Astrocyte of the spinal cord (primary cell): ENCODE measurements at places on chromosomes 1 and 21.

- DNase-seq = no peak
Observed at GRCh38 chr1:34272152-34272551, 95.4 kb downstream of the C1orf94 start.

DNA sequence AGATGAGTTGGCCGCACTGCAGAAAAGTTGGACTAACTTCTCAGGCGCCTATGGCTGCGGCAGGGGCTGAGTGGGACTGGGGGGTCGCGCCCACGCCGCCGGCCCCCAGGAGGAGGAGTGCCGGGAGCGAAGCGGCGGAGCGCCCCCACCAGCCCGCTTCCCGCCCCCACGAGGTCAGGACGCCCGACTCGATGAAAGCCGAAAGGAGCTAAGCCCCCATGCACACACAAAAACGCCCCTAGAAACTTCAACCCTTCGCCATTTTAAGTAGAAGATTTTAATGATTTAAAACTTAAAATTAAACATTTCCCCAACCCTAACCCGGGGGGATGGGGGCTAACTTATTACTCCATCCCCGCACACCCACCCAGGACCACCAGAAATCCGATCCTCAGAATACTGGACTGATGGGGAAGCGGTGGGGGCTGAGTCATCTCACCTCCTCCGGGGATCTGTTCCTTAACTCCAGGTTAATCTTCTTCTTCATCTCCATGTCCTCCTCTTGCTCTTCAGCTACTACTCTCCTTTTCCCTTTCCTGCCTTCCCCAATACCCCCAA lies 539 bp downstream of the ANP32E start:
- peak; percentile 12 for DNase-seq

DNA sequence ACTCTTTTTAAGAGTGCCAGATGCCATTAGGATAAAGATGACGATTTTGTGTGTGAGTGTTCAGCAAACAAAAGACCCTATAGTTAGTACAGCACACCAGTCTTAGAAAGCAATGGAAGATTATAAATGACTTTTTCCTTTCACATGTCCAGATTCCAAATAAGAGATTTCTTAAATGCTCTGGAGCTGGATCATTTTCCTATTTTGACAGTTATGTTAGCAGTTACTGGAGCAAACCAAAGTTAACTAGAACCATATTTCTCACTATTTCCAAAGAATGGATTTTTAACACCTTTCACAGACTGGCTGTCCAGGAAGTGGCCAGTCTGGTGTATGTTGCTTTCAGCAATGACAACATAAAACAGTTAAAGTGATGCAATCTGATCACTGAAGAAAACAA lies 905.8 kb upstream of the ADGRL2 start:
- no peak for DNase-seq

DNA sequence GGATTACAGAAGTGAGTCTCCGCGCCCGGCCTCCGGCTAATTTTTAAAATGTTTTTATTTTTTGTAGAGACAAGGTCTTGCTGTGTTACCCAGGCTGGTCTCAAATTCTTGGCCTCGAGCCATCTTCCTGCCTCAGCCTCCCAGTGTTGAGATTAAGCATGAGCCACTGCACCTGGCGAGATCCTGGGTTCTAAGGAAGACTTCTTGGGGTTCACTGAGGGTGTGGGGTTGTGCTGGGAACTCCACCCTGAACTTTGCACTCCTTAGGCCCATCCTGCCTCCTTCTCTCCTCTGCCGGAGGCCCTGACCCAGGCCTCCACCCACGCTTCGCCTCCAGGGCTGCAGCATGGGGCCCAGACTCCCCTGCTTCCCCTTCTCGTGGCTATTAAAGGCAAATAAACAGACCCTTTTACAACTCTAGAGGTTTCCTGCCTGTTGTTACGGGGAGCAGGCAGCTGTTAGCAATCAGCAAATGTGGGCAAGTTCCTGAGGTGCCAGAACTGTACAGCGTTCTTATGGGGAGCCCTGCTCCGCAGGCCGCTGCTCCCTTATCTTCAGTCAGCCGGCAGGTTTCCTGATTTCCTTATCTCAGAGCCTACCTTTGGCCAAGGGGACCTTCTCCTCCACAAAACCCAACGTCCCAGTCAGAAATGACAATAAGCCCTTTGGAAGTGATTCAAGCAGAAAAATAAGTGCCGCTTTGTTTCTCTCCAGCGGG lies 41.0 kb upstream of the LIN9 start:
- DNase-seq = no peak

GRCh38 chr1:118659646-118660045 lies 328.5 kb downstream of the TBX15 start:
- no peak for DNase-seq

DNA sequence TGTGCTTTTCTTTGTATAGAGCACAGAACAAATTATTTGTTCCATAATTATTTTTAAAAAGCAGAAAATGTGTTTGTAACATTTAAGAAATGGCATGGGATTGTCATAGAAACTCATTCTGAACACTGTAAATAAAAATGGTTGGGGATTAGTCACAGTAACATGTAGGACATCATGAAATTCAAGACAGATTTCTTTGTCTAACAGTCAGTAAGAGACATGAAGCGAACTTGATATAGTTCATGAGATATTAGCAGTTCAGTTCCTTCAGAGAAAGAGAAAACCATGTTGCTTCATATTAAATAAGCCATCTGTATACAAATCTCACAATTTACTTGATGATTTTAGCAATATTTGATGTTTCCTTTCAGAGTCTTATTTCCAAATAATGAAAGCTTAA lies 19.7 kb downstream of the NFIA start:
- no peak for DNase-seq

GRCh38 chr1:72184099-72184701 lies 98.1 kb downstream of the NEGR1 start:
- DNase-seq = no peak

GRCh38 chr1:18583326-18583941 lies 47.2 kb upstream of the PAX7 start:
- no peak for DNase-seq

DNA sequence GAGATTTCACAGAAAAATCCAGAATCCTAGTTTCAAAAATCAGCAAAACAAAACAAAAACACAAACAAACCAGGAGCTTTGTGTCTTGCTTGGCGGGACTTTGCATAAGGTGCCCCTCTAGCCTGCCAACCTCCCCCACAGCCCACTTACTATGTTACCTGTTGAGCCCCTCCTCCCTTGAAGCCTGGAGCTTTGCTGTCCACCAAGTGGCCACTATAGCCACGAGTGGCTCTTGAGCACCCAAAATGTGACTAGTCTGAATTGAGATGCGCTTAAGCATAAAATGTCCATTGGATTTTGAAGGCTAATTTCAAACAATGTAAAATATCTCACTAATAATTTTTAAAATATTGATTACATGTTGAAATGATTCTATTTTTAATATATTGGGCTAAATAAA lies 12.2 kb downstream of the TFAP2E start:
- no peak for DNase-seq

DNA sequence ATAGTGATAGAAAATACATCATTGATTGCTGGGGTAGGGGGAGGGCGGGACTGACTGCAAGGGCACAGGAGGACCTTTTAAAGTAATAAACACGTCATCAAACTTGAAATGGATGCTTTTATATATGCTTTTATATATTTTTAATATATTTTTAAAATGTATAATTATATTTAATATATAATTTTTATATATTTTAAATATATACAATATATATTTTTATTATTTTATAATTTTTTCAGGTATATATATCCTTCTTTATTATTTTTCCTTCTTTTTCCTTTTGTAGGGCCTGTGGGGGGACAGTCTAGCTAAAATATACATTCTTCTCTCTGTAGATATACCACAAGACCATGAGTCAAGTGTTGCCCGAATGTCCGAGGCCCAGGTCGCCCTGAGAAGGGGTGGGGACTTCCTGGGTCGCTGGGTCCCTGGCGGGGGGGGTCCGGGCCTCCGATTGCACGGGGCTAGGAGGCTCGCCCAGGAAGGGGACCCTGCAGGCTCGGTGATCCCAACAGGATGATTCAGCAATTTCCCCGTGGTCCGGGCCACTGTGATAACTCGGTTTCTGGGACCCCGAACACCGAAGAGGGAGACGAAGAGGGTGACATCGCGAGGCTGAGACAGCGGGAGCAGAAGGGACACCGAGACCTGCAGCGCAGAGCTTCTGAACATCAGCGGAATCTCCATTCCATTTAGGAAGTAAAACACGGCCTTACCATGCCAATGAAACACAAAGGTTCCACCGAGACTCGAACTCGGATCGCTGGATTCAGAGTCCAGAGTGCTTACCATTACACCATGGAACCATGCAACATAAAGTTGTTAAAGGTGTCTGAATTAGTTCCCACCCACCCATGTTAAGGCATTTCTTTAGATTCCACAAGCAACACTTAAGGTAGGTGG lies 112.5 kb upstream of the NBPF11 start:
- peak; percentile 73 for DNase-seq

DNA sequence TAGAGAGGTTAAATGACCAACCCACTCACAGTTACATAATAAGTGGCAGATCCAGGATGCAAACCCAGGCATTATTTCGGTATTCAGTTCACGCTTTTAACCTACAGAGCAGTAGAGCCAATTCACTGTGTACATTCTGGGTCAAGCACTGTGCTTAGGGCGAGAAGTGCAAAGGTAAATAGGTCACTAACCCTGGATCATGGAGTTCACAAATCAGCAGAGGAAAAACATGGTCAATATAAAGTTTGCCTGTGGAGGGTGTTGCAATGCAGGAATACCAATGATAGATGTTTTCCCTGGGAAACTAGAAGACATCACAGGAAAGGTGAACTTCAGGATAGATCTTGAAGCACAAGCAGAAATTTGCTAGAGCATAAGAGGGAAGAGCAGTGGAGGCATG lies 253.4 kb upstream of the NFIA start:
- no peak for DNase-seq
